Activated naive CD4-positive, alpha-beta T cell treated with anti-CD3 and anti-CD28 coated beads, Interleukin-2, amount 50 U/mL, for 72 hours (primary cell): ENCODE measurements at places on chromosomes 6 and 20. TPM values are rescaled to one million over a fixed set of nuclear protein-coding genes. Genes with fewer than 3 reads are reported as not detected.

- peak; percentile 35 for DNase-seq
Observed at GRCh38 chr6:27505209-27506027, 32.5 kb upstream of the ZNF184 start.

- DNase-seq: peak; percentile 3
Observed at GRCh38 chr6:112086744-112087135, 542 bp downstream of the TUBE1 start.

GRCh38 chr6:139823099-139823807, 448.8 kb upstream of the CITED2 start:
- no peak for DNase-seq

DNA sequence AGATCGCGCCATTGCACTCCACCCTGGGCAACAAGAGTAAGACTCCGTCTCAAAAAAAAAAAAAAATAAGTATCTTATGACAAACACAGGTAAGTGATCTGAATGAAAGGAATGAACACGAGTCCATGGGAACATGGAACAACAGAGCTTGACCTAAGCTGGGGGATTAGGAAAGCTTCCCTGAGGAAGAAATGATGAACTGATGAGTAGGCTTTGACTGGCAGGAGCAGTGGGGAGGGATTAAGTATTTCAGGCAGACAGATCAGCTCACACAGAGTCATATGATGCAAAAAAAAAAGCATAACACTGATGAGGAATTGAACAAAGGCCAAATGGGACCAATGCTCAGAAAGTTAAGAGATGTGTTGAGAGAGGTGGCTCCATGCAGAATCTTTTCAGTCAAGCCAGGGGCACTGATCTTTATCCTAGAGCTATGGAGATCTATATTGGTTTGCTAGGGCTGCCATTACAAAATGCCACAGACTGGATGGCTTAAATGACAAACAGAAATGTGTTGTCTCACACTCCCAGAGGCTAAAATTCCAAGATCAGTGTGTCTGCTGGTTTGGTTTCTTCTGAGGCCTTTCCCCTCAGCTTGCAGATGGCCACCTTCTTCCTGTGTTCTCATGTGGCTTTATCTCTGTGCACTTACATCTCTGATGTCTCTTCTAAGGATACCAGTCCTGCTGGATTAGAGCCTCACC, 85.6 kb downstream of the ANKRD6 start:
- no peak for DNase-seq

DNA sequence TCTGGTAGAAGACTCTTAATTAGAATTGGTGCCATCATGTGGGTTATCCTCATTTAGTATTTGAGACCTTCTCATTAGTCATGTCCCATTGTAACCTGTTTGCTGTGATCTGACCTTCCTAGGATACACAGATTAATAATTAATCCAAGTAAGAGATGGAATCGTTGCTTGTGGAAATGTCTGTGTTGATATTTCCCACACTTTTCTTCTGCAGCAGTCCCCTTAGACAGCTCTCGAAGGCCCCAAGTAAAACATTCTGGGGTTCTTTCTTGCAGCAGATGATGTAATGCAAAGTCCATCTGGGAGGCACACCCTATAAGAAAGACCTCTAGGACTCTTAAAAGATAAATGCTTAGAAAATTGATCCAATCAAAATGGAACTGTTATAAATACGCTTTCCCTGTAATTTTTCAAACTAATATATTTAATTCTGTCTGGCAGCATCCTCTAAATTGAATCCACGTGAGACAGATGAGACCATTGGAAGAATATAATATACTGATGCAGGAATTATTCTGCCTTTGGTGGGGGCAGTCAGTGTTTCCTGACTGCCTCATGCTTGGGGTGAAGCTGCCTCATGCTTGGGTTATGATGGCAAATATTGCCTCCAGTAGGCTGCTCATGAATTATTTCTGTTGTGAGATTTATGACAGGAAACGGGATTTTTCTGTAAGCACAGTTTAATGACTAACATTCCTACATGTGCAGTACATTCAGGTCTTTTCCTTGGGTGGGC, 54.5 kb upstream of the ARMC2 start:
- no peak for DNase-seq

DNA sequence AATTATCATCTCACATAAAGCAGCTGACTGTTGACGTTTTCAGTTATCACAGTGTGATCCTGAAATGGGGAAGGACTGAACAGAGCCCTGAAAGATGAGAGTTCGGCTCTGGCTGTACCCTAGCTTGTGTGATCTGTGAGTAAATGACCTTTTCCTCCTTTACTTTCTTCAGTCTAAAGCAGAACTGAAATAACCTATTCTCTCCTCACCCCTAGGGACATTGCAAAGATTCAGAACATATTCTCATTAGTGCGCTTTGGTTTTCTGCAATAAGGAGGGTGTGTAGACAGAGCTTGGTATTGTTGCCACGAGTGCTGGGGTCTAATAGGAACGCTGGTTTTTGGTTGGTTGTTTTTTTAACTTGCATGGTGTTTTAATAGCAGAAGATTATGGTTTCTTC, 16.7 kb downstream of the FARS2 start:
- DNase-seq: no peak

GRCh38 chr6:6434151-6434550, 113.7 kb upstream of the F13A1 start:
- DNase-seq: no peak

DNA sequence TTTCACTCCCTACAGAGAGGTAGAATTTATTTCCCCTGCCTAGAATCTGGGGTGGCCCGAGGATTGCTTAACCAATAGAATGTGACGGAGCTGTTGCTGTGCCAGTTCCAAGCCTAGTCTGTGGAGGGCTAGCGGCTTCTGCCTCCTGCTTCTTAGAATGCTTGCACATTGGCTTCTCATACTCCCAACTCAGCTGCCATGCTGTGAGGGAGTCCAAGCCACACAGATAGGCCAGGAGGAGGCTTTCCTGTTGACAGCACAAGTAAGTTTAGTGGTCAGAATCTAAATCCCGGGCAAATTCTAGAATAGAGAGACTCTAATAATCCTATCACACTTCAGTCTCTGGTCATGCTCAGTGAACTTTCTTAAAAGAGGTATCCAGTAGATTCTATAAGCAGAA, 57.5 kb upstream of the SNRPB2 start:
- no peak for DNase-seq

DNA sequence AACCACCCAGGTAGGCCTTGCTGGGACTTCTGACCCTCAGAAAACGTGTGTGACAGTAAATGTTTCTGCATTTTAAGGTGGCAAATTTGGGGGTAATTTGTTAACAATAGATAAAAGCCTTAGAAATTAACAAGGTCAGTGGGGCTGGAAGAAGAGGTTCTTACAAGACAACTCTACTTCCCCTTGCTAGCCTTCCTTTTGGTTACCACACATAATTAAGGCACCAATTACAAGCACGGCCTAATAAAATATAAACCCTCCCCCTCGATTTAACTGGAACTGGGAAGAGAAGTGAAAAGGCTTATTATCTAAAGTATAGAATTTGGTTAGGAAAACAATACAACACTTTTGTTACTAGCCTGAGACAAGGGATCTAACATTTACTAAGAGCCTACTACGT, 38.8 kb downstream of the ELOVL5 start:
- no peak for DNase-seq

DNA sequence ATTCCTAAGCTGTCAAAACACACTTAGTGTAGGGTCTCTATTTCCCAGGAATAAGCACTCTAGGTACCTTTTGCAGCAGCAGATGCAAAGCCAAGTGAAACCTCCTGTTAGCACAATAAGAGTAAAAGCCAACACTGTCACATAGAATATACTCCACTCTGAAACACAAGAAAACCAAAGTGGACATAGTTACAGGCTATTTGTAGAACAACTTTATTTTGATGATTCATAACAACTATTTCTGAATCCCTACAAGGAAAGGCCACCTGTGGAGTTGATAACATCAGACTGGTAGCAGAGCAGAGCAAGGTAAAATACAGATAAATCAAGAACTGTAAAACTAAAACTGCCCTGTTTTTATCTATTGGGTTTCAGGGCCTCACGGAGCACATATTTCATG, 59.7 kb downstream of the ALDH5A1 start:
- DNase-seq: no peak

GRCh38 chr6:37004044-37004980, 1.1 kb upstream of the FGD2 start:
- no peak for DNase-seq

DNA sequence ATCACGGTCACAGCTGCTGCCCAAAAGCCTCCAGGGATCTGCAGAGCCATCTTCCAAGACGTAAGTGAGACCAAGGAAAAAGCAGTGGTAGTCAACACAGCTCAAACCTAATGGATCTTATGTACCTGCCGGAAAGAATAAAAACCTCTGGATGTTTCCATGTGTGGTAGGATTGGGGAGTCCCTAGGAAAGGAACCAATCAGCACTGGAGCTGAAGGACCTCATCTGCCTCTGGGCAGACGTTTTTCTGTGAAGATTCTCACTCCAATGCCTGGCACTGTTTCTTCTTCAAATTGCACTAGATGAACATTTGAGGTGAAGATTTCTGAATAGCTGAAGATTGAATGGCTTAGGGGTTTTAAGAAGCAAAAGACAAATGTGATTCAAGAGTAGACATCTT, at the start of gene HLA-DQB2:
HLA-DQB2 (minus strand) TSS at position 112 of the 400 bp plus-strand sequence; CDS start at position 50, 62 bp downstream.
- no peak for DNase-seq

DNA sequence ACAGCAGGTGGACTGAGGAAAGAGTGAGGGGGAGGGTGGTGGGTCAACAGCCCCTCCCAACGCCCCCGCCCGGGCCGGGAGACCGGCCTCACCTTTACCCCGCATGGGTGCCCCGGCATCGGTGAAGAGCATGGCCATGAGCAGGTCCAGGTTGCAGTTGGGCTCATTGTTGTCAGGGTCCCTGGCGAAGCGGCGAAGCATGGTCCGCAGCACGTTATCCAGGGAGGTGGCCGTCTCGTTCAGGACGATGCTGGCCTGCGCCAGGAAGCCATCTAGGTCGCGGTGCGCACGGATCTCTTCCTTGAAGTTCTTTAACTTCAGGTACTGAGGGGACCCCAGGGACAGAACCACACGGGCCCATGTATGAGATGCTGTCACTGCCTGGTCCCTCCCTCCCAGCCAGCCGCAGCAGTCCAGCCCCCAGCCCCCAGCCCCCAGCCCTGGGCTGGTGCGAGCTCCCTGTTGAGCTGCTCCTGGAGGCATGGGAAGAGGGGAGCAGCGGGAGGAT, 4.9 kb downstream of the SLC4A11 start:
- DNase-seq: no peak

- no peak for DNase-seq
Observed at GRCh38 chr20:11702721-11703518, 214.8 kb upstream of the BTBD3 start.

GRCh38 chr20:53281557-53282117, 309.5 kb downstream of the TSHZ2 start:
- no peak for DNase-seq

GRCh38 chr20:23230766-23231385, 119.7 kb upstream of the NXT1 start:
- no peak for DNase-seq

DNA sequence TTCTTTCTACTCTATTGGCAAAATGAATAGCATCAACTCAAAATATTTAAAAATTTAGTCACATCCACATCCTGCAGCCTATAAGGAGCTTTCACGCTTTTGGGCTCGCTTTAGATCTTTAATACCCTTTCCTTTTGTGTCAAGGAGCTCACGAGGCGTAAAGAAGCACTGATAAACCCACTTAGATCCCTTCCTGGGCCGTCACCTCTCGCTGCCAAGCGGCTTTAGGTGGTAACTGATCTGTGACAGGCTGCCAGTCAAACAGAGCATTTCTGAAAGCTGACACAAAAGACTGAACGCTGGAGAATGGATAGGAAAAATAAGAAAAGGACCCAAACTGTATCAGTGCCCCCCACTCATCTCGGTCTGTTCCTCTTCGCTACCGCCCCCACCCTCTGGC, 385.7 kb upstream of the MMS22L start:
- no peak for DNase-seq

- no peak for DNase-seq
Observed at GRCh38 chr6:143803769-143804568, 39.2 kb upstream of the LTV1 start.

GRCh38 chr6:107647439-107647948, 157.6 kb downstream of the SOBP start:
- no peak for DNase-seq

DNA sequence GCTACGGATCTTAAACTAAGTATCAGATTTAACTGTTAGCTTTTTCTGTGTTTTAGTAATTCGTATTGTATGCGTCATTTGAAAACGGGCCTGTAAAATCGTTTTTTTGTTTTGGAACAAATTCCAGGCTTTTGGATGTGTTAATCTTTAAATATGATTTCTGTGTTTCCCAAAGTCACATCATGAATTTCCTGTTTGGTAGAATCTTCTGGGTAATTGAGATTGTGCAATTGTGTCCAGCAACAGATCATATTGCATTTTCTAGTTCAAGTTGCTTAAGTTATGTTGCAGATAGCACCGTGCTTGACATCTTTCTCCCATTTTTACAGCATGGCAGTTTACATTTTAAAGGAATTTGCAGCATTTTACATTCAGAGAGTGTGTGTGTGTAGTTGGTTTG, 1.9 kb downstream of the MAPK14 start:
- no peak for DNase-seq

The KCNQ2 gene
- total RNA-seq: 0.33 TPM

The TMEM217 gene
- total RNA-seq: 2.0 TPM

The EDN1 gene
- 0.30 TPM for total RNA-seq

The MAP3K5 gene
- 9.0 TPM for total RNA-seq

The DEFB132 gene
- not detected for total RNA-seq

The TEAD3 gene
- total RNA-seq: 2.4 TPM
